ENCODE measurements at places on chromosomes 12 and 14.

DNA sequence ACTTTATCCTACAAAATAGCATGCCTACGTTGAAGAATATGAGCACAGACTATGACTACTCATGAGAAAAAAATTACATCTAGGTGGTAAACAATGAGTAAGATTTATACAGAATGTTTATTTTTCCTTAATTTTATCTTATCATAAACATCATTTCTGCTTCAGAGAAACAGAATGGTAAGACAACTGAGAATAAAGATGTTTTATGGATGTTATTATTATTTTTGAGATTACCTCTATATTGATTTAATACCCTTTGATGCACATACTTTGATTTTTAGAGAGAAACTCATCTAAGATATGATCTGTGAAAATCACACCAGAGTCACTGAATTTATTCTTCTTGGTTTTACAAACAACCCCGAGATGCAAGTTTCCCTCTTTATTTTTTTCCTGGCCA, at the start of gene OR10A7:
Gene OR10A7, plus strand, starts transcription at position 301 of the 400 bp plus-strand sequence. Its CDS starts 0 bp downstream, at position 301.
- no peak for DNase-seq

GRCh38 chr14:33369972-33370371, 431.3 kb downstream of the NPAS3 start:
- no peak for DNase-seq

DNA sequence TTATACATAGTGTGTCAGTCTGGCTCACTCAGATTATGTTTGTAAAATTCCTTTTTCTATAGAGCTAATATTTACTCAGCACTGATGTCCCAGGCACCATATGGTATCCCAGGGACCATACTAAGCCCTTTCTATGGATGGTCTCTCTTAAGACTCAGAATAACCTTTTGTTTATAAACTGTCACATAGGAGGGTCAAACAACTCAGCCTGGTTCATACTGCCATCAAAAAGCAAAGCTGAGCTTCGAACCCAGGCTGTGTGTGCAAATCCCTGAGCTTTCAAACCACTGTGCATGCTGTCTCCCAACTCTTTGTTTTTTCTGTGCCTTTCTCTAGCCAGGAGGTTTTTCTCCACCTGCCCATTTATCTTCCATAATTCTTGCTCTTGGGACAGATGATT, 135.6 kb upstream of the ARHGAP5 start:
- DNase-seq = no peak

- DNase-seq = no peak
Measured at GRCh38 chr12:14387219-14387871, 21.9 kb downstream of the ATF7IP start.

DNA sequence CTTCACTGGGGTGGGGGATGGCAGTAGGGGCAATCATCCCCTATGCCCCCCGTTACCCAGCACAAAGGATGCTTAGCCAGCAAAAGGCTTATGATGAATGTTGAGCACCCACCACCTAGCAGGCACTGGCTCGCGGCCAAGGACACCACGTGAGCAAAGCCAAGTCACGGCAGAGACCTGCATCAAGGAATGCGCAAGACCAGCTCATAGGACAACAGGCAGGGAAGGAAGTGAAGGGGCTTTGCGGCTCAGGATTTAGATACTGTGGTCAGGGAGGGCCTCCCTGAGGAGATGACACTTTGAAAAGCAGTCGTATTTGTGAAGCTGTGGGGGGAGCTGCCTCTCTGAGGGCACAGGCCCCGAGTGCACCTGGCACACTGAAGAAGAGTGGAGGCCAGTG, 32.8 kb downstream of the SH2B3 start:
- DNase-seq = no peak

Measured in stimulated activated CD4-positive, alpha-beta T cell treated with anti-CD3 and anti-CD28 coated beads, Interleukin-15, amount 100 ng/mL, for 1 hour (primary cell).